Left lung (tissue), 14 donors: ENCODE measurements at places on chromosomes 7 and 10. TPM values are rescaled to one million over a fixed set of nuclear protein-coding genes. Genes with fewer than 3 reads are reported as not detected.

DNA sequence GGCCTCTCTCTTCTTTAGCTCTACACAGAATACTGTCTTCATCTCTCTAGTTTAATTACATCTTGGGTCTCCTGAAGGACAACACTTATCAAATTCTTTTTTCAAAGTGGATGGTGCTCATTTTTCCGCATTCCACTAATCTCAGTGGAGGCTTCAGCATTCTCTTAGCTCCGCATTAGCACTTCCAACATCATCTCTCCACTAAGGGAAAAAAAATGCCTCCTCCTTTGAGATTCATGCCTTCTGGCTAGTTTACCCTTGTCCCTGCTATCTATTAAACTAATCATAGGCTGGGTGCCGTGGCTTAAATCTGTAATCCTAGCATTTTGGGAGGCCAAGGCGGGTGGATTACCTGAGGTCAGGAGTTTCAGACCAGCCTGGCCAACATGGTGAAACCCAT, 9.2 kb downstream of the PPP3CB start:
- DNase-seq, result no peak
- H3K4me3 ChIP-seq, result no peak overlapping the region
- H3K4me1 ChIP-seq, result no peaks in the 10 kb centered on the region
- H3K27ac ChIP-seq, result no peak overlapping the region
- no peaks in the 10 kb centered on the region for H3K27me3 ChIP-seq
- H3K36me3 ChIP-seq, result no peaks in the 10 kb centered on the region

GRCh38 chr7:1548944-1549343, 7.1 kb downstream of the TMEM184A start:
- H3K4me3 ChIP-seq, result no peak overlapping the region
- H3K4me1 ChIP-seq, result peaks cover 2% of the 10 kb centered on the region
- no peaks in the 10 kb centered on the region for H3K36me3 ChIP-seq

GRCh38 chr7:35869810-35870209, 69.0 kb downstream of the SEPTIN7 start:
- peaks cover 6% of the 10 kb centered on the region for H3K4me1 ChIP-seq
- H3K36me3 ChIP-seq, result peaks cover 17% of the 10 kb centered on the region
- no peak overlapping the region for H3K27ac ChIP-seq
- H3K4me3 ChIP-seq, result no peak overlapping the region

DNA sequence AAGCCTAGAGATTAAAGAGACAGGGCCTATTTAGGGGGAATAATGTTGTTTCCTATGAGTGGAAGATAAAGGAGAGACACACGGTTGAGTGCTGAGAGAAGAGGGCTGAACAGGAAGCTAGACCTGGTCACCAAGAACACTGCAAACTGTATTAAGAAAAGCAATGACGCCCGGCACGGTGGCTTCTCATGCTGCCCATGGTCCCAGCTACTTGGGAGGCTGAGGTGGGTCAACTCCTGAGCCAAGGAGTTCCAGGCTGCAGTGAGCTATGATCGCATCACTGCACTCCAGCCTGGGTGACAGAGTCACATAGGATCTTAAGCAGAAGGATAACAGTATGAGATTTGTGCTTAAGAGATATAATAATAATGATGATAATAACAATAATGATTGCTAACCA, 19.7 kb upstream of the OTUD1 start:
- H3K27ac ChIP-seq, result no peak overlapping the region
- no peaks in the 10 kb centered on the region for H3K4me1 ChIP-seq
- no peaks in the 10 kb centered on the region for H3K36me3 ChIP-seq
- no peak overlapping the region for H3K4me3 ChIP-seq
- H3K27me3 ChIP-seq, result no peaks in the 10 kb centered on the region

DNA sequence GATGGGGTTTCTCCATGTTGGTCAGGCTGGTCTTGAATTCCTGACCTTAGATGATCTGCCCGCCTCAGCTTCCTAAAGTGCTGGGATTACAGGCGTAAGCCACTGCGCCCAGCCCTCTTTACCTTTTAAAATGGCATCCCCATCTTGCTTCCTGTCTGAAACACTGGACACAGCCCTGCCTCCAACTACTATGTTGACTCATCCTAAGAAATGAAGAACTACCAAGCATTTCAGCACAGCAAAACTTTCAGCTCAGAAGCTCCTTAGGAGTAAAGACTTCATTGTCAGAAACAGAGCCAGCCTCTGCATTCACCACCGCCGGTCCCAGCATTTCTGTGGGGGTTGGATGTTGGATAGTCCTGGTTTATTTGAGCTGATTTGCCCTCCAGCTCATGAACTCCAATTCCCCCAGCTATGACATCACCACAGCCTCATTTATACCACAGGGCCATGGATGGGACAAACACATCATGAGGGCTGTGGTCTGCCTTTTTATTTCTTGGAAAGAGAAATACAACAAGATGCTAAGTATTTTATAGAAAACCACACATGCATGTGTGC, 123.5 kb downstream of the ADCY1 start:
- no peak for DNase-seq
- H3K27ac ChIP-seq, result no peak overlapping the region
- H3K4me3 ChIP-seq, result no peak overlapping the region
- H3K27me3 ChIP-seq, result no peaks in the 10 kb centered on the region

Gene SLC13A4
- total RNA-seq, result not detected

GRCh38 chr10:127496035-127496434, 53.1 kb upstream of the NPS start:
- H3K4me1 ChIP-seq, result no peaks in the 10 kb centered on the region
- H3K36me3 ChIP-seq, result no peaks in the 10 kb centered on the region
- H3K27ac ChIP-seq, result no peak overlapping the region
- no peak for DNase-seq

- H3K27me3 ChIP-seq, result no peaks in the 10 kb centered on the region
- peaks cover 55% of the 10 kb centered on the region for H3K36me3 ChIP-seq
- H3K4me3 ChIP-seq, result no peak overlapping the region
- H3K27ac ChIP-seq, result no peak overlapping the region
- no peaks in the 10 kb centered on the region for H3K4me1 ChIP-seq
- no peak for DNase-seq
Observed at GRCh38 chr7:244974-245373, 45.0 kb upstream of the FOXL3 start.

- DNase-seq, result no peak
- no peaks in the 10 kb centered on the region for H3K4me1 ChIP-seq
- no peak overlapping the region for H3K27ac ChIP-seq
- no peak overlapping the region for H3K4me3 ChIP-seq
- no peaks in the 10 kb centered on the region for H3K27me3 ChIP-seq
- H3K36me3 ChIP-seq, result no peaks in the 10 kb centered on the region
Observed at GRCh38 chr10:125795128-125795527, 19.5 kb upstream of the MMP21 start.
